ENCODE measurements at places on chromosomes 6 and 20.

GRCh38 chr6:51893366-51893765, 194.0 kb downstream of the PKHD1 start:
- DNase-seq, result no peak

DNA sequence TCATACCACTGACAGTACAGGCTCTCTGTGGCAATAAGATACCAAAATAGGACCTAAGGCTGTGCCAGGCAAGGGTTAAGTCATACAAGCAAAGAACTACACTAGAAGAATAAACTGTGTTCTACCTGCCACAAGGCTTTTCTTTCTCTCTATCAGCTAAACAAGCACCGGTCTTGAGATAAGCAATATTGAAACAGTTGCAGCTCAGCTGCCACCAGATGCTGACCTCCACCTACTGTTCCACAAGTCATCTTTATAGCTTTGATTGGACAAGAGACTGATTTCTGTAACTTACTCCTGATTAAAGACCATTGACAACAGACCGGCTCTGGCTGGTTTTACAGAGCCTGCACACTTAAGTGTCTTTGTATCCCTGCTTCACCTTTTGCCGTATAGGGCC, 24.1 kb downstream of the SCP2D1 start:
- DNase-seq, result no peak

DNA sequence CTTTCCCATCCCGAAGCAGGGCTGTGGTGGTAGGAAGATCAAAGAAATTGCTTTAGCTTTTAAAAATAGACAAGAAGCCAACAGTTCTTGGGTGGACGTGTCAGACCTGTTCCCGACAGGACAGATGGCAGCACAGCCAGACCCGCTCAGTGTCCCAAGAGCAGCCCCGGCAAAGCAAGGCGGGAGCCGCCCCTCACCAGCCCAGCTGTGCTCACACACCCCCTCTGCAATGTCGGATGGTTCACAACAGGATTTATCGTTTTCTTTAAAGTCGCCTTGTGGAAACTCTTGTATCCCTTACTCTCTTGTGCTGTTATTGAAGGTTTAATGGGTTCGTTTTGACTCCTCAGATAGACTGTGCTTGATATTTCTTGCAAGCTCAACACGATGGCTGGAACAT, 302.4 kb downstream of the THBS2 start:
- no peak for DNase-seq

DNA sequence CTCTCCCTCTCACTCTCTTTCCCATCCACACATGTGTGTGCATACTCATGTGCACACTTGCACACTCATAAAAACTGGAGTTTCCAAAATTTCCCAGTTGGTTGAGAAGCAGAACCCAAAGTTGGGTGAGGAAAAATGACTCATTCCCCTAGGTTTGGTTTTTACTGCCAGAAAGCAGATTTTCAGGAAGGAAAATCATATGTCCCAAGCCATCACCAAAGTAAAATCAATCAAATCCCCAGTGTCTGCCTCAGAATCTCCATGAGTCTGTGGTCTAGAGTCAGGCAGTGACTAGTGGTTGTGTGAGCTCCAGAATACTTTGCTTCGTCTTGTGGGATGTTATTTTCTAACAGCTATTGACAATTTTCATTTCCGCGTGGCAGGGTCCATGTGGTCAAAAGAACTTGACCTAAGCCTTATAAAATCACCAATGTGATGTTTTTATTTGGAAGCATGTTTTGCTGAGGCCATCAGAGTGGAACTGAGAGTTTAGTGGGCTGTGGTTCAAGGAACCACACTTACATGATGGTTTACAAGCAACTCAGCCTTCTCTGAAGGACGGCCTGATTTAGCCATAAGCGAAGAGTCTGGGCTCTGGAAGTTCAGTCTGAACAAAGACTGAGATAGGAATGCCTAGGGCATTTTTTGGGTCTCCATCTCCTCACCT, 81.9 kb upstream of the CCN6 start:
- no peak for DNase-seq

DNA sequence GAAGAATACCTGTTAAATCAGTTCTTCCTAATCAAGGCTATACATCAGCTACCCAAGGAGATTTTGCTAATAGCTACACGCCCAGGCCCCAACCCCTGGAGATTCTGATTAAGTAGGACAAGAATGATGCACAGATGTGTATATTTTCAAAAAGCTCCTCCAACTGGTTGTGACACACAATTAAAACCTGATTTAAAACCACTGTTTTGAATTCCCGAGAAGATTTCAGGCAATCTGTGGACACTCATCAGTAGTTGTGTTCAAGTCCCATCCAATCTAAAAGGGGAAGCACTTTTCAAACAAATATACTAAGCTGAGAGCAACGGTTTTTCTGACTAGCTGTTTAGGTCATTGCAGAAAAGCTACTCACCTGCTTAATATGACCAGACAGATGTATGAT, 118.9 kb upstream of the NHSL1 start:
- DNase-seq, result no peak

DNA sequence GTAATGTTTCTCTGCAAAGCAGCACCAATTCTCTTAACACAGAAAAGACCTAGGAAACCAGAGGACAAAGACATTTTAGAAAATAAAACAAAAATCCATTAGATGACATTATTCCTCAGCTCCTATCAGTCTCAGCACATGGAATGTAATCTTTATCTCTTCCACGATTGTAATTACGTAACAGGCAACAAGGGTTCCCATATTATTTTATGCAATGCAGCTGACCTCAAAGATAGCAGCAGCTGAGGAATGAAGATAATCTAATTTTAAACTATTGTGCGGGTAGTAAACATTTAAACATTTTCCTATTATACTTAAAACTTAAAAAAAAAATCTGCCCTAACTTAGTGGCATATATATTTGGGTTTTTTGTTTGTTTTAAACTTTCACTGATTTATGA, 33.0 kb upstream of the PTCHD4 start:
- DNase-seq, result no peak

GRCh38 chr20:12467758-12468157, 541.0 kb upstream of the SPTLC3 start:
- DNase-seq, result no peak

DNA sequence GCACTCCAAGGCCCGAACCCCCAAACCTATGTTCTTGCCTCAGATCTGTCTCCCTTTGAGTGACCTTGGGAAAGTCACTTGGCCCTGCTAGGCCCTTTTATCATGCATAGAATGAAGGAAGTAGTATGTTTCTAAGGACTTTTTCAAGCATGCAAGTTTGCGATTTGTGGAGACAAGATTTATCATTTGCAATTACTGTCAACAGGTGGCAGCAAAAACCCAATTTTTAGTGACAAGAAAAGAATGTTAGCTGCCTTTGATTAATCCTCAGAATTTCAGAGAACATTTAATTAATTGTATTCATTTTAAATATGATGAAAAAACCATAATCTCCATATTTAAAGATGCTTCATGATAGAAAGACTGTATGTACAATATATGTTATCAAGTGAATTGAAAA, 28.3 kb upstream of the PREP start:
- no peak for DNase-seq

GRCh38 chr20:19354950-19355349, 142.5 kb downstream of the SLC24A3 start:
- DNase-seq, result no peak

DNA sequence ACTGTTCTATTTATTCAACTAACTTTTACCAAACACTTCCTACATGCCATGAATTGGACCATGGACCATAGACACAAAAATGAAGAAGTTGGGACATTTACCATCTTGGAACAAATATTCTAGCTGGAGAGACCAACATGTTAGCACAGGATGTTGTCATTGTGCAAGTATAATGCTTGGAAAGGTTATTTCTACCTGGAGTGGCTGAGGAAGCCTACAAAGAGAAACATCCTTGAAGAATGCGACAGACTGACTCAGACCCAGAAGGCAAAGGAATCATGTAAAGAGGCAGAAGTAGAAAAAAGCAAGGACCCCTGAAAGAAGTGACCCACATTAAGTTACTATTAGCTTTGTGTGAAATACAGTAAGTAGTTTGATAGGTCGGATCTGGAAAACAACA, 180.9 kb downstream of the SOD2 start:
- DNase-seq, result no peak

DNA sequence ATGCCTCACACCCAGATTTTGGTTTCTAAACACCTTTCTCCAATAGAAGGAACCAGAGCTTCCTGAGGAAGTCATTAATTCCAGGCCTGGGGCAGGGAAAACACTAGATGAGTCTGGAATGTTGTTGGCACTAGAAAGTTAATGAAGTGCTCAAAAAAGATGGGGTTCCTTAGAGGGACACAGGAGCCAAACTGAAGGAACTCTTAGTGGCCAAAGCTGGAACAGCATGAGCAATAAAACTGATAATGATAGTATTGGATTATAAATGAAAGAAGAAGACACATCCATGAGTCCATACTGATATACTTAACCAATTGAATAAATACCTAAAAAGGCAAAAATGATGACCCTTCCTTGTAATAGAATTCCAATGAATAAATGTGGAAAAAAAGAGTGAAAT, 4.4 kb downstream of the IL20RA start:
- no peak for DNase-seq

All from brain pericyte (primary cell).